ENCODE measurements at places on chromosomes 12 and 14. TPM values are rescaled to one million over a fixed set of nuclear protein-coding genes. Genes with fewer than 3 reads are reported as not detected.

Gene NRXN3
- 2.9 TPM for total RNA-seq

Gene CMA1
- total RNA-seq = not detected

Gene B3GNT4
- 18.9 TPM for total RNA-seq

Gene GABARAPL1
- total RNA-seq = 256 TPM

Gene PSME2
- total RNA-seq = 69.3 TPM

Gene RNF212B
- total RNA-seq = 0.35 TPM

Gene TAS2R9
- total RNA-seq = 0.35 TPM

Gene FGD4
- 30.6 TPM for total RNA-seq

Gene RBP5
- total RNA-seq = not detected

Gene LRRIQ1
- total RNA-seq = 0.87 TPM

Gene CIDEB
- total RNA-seq = 2.8 TPM

Gene ZNF219
- 14.9 TPM for total RNA-seq

Gene MYF6
- 0.52 TPM for total RNA-seq

Gene PABPN1
- total RNA-seq = 60.8 TPM

Gene LTBP2
- total RNA-seq = 42.4 TPM

Gene SUPT16H
- 60.1 TPM for total RNA-seq

Gene SYCP3
- total RNA-seq = 0.15 TPM

Gene CMTM5
- total RNA-seq = not detected

Gene KRT71
- total RNA-seq = not detected

Gene ERBB3
- total RNA-seq = 5.1 TPM

Gene SELPLG
- total RNA-seq = 2.3 TPM

Gene ASCL1
- not detected for total RNA-seq

Gene CMKLR1
- total RNA-seq = not detected

Gene KRT6B
- 2.1 TPM for total RNA-seq

Gene CLEC2B
- 0.52 TPM for total RNA-seq

Gene SIX1
- total RNA-seq = 7.6 TPM

Gene OR4E2
- not detected for total RNA-seq

Gene SLC15A5
- not detected for total RNA-seq

Gene RASAL1
- total RNA-seq = 16.3 TPM

Gene METTL1
- 6.1 TPM for total RNA-seq

Gene AQP6
- not detected for total RNA-seq

Gene PGF
- total RNA-seq = 0.35 TPM

Gene IL25
- total RNA-seq = not detected

Gene DIO2
- total RNA-seq = under 0.01 TPM

Gene FLRT2
- 1.9 TPM for total RNA-seq

Gene KIF26A
- total RNA-seq = under 0.01 TPM

Gene ADAM20
- total RNA-seq = 0.87 TPM

Gene LRTM2
- not detected for total RNA-seq

Gene KRT83
- total RNA-seq = not detected

Gene KRT82
- total RNA-seq = not detected

Gene NOP9
- total RNA-seq = 23.2 TPM

Gene P2RX7
- 0.52 TPM for total RNA-seq

Gene PCED1B
- total RNA-seq = 3.5 TPM

Gene FOXN4
- total RNA-seq = not detected

Gene CHGA
- not detected for total RNA-seq

Gene SOX5
- 1.0 TPM for total RNA-seq

Data from renal cortical epithelial cell (primary cell).